Suppressor macrophage treated with lipopolysaccharide for 4 hours (primary cell): ENCODE measurements at places on chromosomes 1 and 21.

GRCh38 chr1:156106624-156107488 is 7.7 kb upstream of the LMNA start:
- DNase-seq: peak; percentile 60

DNA sequence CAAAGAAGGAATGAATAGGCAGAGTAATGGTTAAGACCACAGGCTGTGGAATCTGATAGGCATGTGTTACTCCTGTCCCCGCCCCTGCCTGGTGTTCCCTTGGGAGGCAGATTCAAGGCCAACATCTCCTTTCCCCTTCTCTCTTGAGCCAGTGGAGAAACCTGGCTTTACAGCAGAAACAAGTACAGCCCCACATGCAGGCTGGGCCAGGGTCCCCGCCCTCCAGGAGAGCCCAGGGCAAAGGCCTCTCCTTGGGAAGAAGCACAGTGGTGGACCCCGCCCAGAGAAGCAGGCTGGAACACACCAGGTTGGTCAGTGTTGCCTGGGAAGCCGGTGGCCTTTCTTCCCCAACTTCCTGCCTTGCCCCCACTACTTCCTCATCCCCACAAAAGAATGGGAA is 6.8 kb downstream of the C1orf167 start:
- no peak for DNase-seq

DNA sequence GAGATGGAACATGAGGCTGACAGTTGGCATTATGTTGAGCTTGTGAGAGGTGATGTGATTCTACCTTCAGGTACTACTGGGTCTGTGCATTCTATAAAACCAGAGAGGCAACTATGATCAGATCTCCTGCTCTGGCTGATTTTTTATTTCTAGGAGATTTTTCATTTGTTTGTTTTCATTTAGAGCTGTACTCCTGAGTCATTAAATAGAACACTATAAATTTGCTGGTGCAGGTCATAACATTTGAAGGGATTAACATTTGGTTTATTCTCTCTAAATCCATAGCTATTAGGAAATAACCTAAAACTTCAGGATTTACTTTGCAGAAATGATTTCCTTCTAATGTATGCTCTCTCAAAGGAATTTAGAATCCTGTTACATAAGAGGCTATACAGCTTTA is 42.9 kb downstream of the MAGI3 start:
- DNase-seq: no peak

DNA sequence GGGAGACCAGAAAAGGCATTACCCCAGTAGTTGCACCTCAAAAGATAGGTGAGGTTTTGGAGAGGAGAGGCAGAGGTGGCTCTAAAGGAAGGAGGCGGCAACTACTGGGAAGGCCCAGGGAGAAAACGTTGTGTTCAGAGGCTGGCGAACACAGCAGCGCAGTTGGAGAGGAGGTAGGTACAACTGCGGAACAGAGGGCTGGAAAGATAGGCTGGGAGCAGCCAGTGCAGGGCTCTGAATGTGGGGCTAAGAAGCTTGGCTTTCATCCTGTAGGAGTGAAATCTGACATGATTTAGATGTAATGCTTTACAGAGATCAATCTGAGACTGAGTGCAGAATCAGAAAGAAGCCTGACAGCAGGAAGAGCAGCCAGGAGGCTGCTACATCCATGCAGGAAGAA is 13.0 kb downstream of the RIMS3 start:
- DNase-seq: no peak

- no peak for DNase-seq
These were observed 11.7 kb downstream of the RNU5D-1 start for GRCh38 chr1:44719318-44719717.

- no peak for DNase-seq
These were observed 3.2 kb upstream of the BEST4 start for GRCh38 chr1:44790968-44791801.

DNA sequence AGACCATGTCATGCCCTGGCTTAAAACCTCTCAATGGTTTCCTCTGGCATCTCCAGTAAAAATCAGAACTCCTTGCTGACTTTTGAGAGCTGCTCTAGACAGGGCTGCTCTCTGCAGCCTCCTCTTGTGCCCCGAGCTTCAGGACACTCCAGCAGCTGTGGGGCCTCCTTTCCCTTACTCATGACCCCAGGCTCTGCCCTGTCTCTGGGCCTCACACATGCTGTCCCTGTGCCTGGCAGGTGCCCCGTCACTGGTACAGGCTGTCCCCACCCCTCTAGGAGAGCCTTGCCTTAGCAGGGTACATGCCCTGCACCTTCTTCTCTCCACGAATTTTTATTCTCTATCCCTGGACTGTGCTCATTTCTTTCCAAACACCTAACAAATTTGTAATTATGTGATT is 43.2 kb downstream of the HIVEP3 start:
- DNase-seq: no peak

GRCh38 chr1:44227211-44227610 is 13.9 kb downstream of the DMAP1 start:
- DNase-seq: peak; percentile 37

DNA sequence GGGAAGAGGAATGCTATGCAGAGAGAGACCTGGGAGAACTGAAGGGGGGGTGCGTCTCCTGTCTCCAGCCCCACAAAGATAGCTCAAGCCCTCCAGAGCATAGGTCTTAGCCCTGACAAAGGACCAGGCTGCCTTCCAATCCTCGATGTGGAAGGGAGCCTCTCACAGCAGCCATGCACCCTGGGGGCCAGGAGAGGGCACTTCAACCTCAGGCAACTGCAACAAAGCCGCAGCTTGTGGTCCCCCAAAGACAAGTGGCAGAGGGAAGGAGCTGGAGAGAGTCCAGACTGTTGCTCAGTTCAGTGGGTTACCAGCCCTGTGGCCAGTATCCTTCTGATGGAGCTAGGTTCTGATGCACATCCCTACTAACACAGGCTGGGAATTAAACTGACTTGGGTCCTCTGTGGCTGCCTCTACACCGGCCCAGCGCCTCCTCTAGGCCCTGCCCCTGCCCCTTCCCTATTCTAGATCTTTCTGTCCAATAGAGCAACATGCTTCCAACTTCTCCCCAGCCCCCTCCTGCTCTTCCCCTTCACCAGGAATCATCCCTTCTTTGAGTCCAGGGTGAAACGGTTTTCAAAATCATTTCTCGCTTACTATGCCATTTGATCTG is 100.7 kb upstream of the SPATA6 start:
- peak; percentile 36 for DNase-seq

DNA sequence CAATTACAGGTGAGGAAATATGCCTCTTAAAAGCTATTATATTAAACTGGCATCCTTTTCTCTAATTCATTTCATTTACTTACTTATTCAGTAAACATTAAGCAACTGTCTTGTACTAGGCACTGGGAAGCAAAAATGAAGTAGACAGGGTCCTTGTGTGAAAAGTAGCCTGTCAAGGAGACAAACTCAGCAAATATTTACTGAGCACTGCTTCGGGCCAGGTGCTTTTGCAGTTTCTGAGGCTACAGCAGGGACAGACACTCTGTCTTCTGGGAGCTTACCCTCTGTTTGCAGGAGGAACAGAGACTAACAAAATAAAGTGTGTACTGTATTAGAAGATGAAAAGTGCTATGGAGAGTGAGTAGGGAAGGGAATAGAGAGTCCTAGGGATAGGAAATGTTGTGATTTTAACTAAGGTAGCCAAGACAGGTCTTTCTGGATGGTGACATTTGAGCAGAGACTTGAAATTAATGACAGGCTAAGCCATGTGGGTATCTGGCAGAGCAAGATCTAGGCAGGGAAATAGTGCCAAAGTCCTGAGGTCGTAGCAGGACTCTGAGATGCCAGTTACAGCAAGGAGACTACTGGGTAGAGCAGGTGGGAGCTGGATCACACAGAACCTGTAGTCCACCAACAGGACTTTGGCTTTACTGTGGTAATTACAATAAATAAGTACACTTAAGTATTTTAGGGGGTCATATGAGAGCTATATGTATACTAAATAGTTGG is 133.0 kb downstream of the ITSN1 start:
- no peak for DNase-seq

DNA sequence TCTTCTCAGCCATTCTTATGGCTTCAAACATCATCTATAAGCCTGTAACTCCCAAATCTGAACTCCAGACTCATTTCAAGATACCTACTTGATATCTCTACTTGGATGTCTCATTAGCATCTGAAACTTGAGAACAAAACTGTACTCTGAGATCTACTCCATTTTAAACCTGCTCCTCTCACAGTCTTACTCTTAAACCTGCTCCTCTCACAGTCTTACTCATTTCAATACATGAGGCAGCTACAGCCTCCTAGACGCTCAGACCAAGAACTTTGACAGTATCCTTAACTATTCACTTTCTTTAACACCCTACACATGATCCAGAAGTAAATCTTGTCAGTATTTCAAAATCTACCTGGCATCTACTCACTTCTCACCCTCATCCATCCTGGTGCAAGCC is 54.3 kb downstream of the NBPF6 start:
- DNase-seq: no peak

- DNase-seq: no peak
These were observed 287.1 kb upstream of the AJAP1 start for GRCh38 chr1:4367230-4367777.

DNA sequence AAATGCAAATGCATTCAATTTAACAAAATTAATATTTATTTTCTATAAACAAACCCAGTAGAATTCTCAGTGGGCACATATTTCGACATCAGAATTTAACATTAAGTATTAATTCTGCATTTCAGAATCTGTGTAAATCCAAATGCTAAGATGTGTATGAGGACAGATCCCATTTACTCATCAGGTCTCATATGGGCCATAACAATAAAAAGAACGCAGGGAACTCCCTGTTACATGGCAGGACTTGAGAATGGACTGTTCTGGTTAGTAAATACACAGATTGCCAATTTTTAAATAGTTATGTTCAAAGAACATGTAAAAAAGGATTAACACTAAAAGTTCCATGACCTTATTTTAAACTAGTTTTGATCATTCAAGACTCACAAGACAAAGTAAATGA is 104.0 kb downstream of the SLC30A10 start:
- no peak for DNase-seq

GRCh38 chr1:223618680-223619079 is 46.8 kb downstream of the CAPN8 start:
- DNase-seq: no peak

GRCh38 chr1:203671521-203672278 is 45.1 kb downstream of the ATP2B4 start:
- no peak for DNase-seq

DNA sequence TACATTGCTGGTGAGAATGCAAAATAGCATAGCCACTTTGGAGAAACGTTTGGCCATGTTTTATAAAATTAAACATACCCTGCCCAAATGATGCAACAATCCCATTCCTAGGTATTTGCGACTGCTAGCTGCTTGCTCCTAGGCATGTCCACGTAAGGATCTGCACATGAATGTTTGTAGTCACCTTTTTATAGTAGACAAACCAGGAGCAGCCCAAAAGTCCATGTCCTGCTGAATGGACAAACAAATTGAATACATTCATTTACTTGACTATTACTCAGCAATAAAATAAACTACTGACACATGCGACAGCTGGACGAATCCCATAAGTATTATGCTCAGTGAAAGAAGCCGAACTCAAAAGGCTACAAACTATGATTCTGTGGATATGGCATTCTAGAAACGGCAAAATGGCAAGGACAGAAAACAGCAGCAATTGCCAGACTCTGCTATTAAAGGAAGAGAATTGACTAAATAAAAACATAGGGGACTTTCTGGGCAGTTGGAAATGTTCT is 161.9 kb upstream of the GALNT2 start:
- no peak for DNase-seq

- no peak for DNase-seq
These were observed 148.4 kb downstream of the PSMG1 start for GRCh38 chr21:39034590-39035536.

DNA sequence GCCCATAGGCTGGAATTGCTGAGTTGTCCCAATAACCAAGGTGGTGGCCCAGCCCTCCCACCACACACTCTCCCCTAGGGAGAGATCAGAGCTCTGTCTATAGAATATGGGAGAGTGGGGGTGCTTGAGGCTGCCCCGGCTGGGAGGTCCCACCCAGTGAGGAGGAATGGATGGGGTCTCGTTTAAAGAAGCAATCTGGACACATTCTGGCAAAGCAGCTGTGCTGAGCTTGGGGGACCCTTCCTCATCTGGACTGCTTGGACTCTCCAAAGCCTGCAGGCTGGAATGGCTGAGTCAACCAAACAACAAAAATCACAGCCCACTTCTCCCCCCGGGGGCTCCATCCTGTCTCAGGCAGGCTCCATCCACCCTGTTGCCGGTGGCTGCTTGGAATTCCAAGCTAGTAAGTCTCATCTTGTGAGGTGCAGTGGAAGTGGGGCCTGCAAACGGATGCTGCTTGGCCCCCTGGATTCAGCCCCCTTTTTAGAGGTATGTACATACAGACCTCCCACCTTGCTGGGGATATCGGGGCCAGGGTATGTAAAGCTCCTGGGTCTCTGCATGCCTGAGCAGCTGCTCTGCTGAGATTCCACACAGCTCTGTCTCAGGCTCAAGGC is 67.1 kb upstream of the FAM78B start:
- no peak for DNase-seq

- no peak for DNase-seq
These were observed 264.8 kb downstream of the PTPRC start for GRCh38 chr1:198903621-198904020.

DNA sequence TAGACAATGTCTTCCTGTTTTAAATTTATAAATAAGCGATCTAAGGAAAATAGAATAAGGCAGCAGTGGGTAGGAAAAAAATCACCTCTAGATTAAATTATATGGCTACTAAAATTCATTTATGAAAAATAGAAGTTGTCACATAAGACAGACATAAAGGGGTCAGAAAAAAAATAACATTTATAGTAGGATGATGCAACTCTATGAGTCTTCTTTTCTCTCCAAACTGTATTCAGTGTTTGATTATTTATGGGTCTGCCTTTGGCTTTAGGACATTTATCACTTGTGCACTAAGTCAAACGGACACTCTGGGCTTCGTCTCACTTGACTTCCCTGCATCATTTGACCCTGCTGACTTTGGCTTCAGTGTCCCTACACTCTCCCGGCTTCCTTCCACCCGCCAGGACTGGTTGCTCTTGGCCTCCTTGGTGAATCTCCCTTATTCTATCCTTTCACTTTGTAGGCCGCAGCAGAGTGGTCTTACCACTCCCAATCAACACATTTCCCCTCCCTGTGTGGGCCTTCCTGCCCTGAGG is 47.0 kb upstream of the DESI2 start:
- no peak for DNase-seq

- no peak for DNase-seq
These were observed 49.2 kb upstream of the ZC3H12A start for GRCh38 chr1:37425221-37425620.

- DNase-seq: no peak
These were observed 18.2 kb downstream of the C1orf87 start for GRCh38 chr1:60055336-60055735.

GRCh38 chr21:38272215-38272614 is 15.4 kb downstream of the KCNJ15 start:
- DNase-seq: no peak

GRCh38 chr1:26275580-26276431 is 4.1 kb upstream of the SH3BGRL3 start:
- peak; percentile 97 for DNase-seq
